Activated gamma-delta T cell (primary cell): ENCODE measurements at places on chromosomes 11 and 22.

- DNase-seq = no peak
Measured at GRCh38 chr11:128504486-128504885, 82.9 kb downstream of the ETS1 start.

GRCh38 chr22:36411589-36412258 lies 24.0 kb upstream of the MYH9 start:
- no peak for DNase-seq

- DNase-seq = no peak
Measured at GRCh38 chr11:86792150-86792549, 8.2 kb upstream of the PRSS23 start.

GRCh38 chr11:33775832-33776470 lies 1.6 kb upstream of the FBXO3 start:
- DNase-seq = no peak

DNA sequence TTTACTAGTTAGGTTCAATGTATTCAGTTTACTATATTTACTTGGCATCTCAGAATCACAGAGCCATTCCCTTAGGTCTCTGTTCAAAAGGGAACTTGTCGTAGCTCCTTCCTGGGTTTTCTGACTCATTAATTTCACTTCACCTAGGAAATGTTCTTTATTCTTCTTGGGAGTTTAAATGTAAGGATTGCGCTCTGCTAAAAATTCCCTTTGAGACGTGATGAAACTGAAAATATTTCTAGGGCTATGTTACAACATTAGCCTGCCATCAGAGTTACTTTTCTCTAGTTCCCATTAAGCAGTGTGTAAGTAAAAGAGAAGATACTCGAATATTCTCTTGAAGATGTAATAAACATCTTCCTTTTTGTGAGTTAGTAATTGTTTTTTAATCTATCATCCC lies 209.5 kb downstream of the CASP12 start:
- no peak for DNase-seq

DNA sequence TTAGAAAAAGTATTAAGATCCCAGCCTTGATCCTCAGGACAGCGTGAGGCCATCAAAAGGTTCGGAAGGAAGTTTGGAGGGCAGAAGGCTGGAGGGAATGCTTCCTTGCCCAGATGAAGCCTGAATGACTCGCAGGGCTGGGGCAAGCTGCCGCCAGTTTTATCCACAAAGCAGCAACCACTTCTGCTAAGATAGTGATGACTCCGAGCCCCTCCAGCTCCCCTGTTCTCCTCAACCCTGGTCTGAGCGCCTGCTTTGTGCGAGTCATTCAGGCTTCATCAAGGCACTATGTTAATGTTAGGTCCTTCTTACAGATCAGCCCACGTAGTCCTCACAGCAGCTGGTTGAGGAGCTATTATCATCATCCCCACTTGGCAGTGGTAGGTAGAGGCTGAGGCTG lies 158.8 kb downstream of the COMMD9 start:
- DNase-seq = no peak

DNA sequence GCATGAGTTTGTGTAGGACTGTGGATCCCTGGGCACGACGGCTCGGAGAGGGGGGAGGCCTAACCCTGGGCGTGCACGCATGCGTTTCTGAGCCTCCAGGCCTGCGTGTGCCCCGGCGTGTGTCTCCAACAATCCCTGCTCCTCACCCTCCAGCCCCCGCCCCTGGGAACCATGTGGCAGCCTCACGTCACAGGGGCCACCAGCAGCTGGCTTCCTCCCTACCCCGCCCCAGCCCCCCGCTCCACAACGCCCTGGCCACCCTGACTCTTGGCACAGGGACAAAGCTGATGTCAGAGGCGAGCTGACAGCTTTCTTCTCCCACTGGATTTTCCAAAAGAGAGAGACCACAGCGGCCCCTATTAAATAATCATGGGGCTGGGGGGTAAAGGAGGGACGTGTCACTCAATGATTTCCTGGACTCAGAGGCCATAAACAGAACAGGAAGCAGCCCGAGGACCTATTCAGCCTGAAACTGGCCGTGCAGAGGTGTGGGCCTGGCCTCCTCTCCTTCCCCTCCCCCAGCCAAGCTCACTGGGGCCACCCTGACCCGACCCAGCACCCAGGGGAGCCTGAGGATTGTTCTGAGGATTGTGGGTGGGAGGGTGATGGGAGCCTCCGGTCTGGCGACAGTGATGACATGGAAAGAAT lies 6.8 kb upstream of the LIF start:
- no peak for DNase-seq

- peak; percentile 34 for DNase-seq
Measured at GRCh38 chr22:31496735-31497146, 405 bp downstream of the SFI1 start.

DNA sequence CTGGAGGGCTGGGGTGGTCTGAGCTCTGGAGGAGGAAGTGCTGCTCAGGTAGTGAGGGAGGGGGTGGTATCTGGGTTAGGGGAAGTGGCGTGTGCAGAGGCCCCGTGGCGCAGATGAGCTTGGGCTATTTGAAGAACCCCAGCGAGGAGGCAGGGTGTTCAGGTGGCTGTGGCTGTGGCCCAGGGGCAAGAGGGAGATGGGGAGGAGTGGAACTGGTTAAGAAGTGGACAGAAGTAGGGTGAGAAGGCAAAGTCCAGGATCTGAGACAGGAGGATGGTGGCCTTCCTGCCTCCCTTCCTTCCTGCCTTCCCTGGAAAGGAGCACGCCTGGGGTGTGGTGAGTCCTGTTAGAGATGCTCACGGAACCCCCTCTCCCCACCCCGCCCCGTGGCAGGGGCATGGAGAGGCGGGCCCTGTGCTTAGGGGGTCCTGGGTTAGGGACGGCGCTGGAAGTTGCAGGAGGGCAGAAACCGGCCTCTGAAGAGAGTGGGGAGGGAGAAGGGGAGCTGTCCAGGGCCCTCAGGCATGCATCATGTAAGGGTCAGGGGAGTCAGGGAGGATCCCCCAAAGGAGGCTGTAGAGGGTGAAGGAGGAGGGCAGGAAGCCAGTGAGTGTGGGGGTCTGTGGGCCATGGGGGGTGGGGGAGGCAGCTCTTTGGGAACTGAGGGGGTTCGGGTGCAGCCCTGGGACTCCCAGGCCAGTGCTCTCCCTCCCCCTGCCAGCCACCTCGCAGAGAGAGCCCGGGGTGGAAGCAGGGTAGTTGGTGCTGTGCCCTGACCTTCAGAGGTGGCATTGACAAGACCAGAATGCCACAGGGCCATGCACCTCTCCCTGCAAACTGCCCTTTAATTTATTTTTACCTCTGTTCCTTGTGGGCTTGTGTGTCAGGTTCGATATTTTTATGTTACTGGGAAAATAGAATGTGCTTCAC lies 63.7 kb upstream of the PARVG start:
- DNase-seq = no peak

DNA sequence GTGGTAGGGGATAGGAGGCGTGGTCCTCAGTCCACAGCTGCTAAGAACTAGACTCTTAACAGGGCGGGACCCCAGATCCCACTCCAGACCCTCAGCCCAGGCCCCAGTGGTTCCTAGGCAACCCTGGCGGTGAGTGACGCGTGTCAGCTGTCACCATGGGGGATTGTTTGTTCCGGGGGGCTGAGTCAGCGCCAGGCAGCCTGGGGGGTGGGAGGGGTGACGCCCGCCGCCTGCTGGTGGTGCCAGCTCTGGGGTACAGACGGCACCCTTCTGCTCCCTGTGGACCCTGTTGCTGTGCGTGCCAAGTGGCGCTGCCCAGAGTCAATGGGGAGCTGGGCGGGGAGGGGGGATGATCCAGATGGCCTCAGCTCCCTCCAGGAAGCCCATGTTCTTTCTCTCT lies 2.5 kb downstream of the CNIH2 start:
- DNase-seq = no peak

- DNase-seq = no peak
Measured at GRCh38 chr11:3994030-3994640, 100.5 kb upstream of the RRM1 start.

DNA sequence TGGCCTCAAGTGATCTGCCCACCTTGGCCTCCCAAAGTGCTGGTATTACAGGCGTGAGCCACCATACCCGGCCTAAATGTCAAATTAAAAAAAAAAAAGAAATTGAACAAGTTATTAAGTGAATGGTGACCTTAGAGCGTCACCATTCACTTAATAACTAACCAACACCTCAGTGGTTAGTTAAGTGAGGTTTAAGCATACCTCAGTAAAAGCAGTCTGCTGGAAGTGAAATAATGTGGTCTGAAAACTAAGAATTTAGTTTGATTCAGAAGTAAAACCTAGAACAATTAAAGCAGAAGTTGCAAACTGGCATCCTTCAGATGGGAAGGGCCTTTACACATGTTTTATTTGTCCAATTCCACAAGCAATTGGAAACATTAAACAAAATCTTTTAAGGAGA lies 71.5 kb downstream of the FCHSD2 start:
- no peak for DNase-seq

GRCh38 chr11:125945797-125946520 lies at the start of gene VSIG10L2:
Gene VSIG10L2 (plus strand): TSS chr11:125946044. CDS start chr11:125946056, 12 bp downstream.
- DNase-seq = no peak

DNA sequence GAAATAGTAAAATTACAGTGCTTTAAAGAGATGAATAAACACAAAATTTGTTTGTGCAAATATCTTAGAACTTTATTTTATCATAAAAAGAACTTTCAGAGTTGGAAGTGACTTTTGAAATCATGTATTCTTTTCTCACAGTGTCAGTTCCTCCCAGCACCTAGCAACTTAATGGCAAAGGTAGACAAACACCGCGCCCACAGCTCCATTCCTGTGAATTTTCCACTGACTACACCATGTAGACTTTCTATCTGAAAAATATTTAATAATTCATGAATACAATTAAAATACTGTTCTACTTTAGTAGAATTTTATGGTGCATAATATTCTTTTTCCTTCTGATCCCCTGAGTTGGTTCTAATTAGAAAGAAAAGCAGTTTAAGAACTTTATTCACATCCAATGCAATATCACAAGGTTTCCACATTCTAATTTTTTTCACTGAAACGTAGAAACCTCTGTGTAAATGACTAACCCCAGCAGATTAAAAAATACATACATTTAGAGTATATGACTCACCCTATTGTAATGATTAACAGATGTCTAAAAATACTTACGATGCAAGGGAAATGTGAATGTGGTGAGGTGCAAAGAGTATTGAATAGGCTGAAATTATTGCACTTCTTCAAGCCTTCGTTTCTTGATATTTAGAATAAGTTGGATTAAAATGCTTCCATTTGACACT lies 218.2 kb upstream of the CCDC179 start:
- no peak for DNase-seq

- DNase-seq = no peak
Measured at GRCh38 chr22:42945027-42945426, 69.9 kb downstream of the PACSIN2 start.

GRCh38 chr11:100941033-100941432 lies 188.6 kb downstream of the PGR start:
- DNase-seq = no peak

DNA sequence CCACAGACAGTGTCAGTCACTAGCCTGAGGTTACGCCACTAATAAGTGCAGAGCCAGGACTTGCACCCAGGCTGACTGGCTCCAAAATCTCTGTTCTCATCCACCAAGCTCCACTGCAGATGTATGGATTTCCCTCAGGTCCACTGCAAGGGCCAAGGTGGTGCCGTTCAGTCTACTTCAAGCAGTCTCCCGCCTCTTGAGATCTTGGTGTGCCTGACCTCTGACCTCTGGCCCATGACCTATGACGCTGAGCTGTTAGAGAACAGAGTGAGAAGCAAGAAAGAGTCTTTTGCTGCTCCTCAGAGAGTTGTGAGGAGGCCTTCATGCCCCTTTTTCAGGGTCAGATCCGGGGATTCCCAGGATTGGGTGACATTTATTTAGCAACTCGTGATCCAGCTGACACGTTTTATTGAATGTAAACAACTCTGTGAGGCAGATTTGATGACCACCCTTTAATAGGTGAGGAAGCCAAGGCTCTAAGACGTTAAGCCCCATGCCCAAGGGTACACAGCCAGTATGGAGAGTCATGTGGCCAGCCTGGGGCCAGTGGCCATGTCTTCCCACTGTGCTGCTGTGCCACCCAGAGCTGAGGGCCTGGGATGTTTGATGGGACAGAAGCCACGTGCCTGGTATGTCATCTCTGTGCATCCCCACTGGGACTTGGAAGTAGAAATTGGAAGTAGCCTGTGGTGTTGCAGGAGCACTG lies 25.2 kb downstream of the DCPS start:
- no peak for DNase-seq

DNA sequence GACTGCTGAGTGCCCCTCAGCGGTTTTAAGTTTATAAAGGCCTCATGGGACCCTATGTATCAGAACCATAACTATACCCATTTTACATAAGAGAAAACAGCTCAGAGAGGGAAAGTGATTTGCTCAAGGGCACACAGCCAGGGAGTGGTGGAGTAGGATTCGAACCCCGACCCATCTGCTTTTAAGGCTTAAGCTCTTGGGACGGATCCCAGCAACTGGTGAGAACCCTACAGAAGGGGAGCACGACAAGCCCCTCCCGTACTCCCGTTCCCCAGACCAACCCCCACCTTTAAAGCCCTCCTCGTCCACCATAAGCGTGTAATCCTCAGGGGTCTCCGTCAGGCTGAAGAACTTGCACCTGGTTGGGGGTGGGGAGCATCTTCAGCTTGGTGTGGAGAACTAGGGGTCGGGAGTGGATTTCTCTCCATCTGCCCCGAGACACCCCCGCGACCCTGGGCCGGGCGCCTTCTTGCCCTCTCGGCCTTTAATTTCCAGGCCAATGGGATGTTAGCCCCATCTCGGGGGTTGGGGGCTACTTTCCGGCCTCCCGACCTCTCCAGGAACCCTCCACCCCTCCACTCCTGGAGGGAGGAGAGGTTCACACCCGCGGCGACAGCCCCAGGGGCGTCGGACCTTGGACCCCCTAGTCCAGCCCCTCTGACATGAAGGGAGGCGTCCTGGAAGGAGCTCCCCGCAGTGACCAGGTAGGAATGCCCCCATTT lies 725 bp downstream of the CASTOR1 start:
- DNase-seq = no peak

DNA sequence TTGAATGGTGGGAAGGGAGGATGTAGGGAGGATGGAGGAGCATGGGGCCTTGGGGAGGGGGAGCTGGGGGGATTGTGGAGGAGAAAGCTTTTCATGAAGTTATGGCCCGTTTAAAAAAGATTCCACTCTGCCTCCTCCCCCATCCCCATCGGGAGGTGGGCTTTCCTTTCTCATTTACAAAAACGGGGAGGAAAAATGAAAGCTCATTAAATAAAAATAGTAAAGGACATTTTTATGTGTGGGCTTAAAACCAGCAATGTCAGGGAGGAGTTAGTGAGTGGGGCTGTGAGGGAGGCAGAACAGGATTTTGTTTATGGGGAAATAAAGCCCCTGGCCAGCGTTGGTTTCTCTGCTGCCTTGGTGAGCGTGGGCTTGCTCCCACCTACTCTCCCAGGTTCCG lies 83.2 kb downstream of the ZBTB16 start:
- no peak for DNase-seq

GRCh38 chr11:14908214-14908880 lies 16.3 kb upstream of the CYP2R1 start:
- no peak for DNase-seq

DNA sequence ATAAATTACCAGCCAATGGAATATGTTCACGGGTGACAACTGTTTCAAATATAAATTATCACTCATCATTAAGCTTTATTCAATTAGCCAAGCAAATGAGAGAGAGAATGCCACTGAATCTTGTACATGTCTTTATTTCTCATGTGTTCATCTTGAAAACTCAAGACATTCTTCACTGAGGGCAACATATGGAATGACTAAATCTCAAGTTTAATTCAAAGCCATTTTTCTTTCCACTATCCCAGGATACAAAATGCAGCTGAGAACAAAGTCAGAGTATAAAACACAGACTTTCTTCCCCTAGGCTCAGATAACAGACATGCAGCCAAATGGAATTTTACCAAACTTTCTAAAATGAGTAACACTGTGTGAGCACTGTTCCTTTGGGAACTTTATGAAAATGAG lies 12.1 kb upstream of the BBOX1 start:
- DNase-seq = no peak

- no peak for DNase-seq
Measured at GRCh38 chr22:39814899-39815298, 78.7 kb downstream of the ENTHD1 start.

GRCh38 chr11:120057595-120058581 lies 80.0 kb downstream of the TRIM29 start:
- DNase-seq = no peak
